ENCODE measurements at places on chromosomes 5 and 9.

DNA sequence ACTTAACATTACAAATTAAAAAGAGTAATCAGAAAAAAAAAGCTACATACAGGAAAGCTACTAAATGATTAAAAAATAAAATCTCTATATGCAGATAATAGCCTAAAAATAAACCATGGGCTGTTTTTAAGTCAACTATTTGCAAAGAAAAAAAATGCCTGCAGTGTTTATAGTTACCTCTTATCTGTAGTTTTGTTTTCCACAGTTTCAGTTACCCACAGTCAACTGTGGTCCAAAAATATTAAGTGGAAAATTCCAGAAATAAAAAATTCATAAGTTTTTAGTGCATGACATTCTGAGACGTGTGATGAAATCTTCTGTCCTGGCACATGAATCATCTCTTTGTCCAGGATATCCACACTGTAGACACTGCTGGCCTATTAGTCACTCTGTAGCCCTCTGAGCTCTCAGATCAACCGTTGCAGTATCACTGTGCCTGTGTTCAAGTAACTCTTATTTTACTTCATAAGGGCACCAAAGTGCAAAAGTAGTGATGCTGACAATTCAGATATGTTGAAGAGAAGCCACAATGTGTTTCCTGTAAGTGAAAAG, 59.2 kb downstream of the PRELID2 start:
- no peaks in the 10 kb centered on the region for H3K36me3 ChIP-seq
- no peak overlapping the region for H3K27ac ChIP-seq
- H3K4me3 ChIP-seq, result no peak overlapping the region
- DNase-seq, result no peak
- no peaks in the 10 kb centered on the region for H3K27me3 ChIP-seq

DNA sequence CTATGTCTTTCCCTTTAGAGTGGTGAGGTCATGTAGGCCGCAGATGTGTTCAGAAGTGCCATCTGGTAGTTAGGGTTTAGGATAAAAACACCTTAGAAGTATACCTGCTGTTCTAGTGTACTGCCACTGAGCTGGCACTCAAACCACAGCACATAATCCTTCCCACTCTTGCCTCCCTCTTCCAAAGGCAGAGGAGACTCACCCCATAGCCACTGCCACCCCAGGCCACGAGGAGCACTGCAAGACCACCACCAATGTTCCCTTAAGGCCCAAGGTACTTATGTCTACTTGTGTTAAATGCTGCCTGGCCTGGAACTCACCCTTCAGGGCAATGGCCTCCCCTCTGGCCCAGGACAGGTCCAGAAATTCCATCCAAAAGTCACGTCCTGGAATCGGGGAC, 379.5 kb upstream of the EDIL3 start:
- no peak overlapping the region for H3K4me3 ChIP-seq
- H3K36me3 ChIP-seq, result no peaks in the 10 kb centered on the region
- H3K4me1 ChIP-seq, result no peaks in the 10 kb centered on the region
- H3K27me3 ChIP-seq, result no peaks in the 10 kb centered on the region

GRCh38 chr5:96146675-96147074, 185.0 kb upstream of the ELL2 start:
- no peak overlapping the region for H3K27ac ChIP-seq
- H3K4me1 ChIP-seq, result no peaks in the 10 kb centered on the region
- H3K27me3 ChIP-seq, result no peaks in the 10 kb centered on the region
- DNase-seq, result no peak

GRCh38 chr5:106154280-106154716, 1516.4 kb downstream of the EFNA5 start:
- no peaks in the 10 kb centered on the region for H3K4me1 ChIP-seq
- H3K27me3 ChIP-seq, result no peaks in the 10 kb centered on the region
- H3K4me3 ChIP-seq, result no peak overlapping the region
- DNase-seq, result no peak
- no peak overlapping the region for H3K27ac ChIP-seq

DNA sequence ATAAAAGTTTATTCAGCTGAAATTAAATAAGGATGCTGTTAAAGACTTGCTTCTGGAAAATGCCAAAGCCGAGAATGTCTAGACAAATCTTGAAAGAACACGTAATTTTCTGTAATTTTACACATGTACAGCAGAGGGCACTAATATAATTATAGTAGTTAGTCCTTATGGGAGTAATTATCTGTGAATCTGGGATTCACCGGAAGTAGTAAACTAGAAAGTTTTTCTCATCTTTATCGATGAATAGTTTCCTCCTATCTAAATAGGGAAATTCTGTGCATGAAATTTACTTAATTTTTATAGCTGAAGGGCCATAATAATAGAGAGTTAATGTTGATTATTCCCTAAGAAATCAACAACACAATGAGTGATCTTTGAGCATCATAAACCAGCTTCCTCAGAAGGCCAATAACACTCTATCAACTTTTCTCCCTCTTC, 18.4 kb upstream of the CNTLN start:
- no peak overlapping the region for H3K4me3 ChIP-seq
- H3K4me1 ChIP-seq, result no peaks in the 10 kb centered on the region
- H3K27me3 ChIP-seq, result no peaks in the 10 kb centered on the region
- H3K27ac ChIP-seq, result no peak overlapping the region
- DNase-seq, result no peak

- H3K4me3 ChIP-seq, result no peak overlapping the region
- no peaks in the 10 kb centered on the region for H3K4me1 ChIP-seq
- no peak for DNase-seq
- H3K36me3 ChIP-seq, result no peaks in the 10 kb centered on the region
- no peak overlapping the region for H3K27ac ChIP-seq
These were observed 1.6 kb upstream of the PAPPA start for GRCh38 chr9:116151966-116152381.

DNA sequence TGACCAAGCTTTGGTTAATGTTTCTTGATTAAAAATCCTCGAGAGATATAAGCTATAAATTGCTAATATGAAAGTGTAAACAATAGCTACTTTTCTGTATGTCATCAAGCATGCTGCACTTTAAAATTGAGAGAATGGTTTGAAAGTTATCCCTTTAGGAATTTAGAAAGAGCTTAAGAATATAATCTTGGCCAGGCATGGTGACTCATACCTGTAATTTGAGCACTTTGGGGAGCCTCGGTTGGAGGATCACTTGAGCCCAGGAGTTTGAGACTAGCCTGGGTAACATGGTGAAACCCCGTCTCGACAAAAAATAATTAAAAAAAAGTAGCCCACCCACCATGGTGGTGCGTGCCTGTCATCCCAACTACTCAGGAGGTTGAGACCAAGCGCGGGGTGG, 12.2 kb upstream of the MROH2B start:
- H3K27ac ChIP-seq, result no peak overlapping the region
- H3K4me3 ChIP-seq, result no peak overlapping the region
- no peak for DNase-seq

GRCh38 chr9:74824654-74825053, 63.1 kb downstream of the TRPM6 start:
- no peak for DNase-seq
- H3K27ac ChIP-seq, result no peak overlapping the region
- no peaks in the 10 kb centered on the region for H3K4me1 ChIP-seq
- H3K36me3 ChIP-seq, result no peaks in the 10 kb centered on the region
- H3K27me3 ChIP-seq, result peaks cover 3% of the 10 kb centered on the region
- no peak overlapping the region for H3K4me3 ChIP-seq

DNA sequence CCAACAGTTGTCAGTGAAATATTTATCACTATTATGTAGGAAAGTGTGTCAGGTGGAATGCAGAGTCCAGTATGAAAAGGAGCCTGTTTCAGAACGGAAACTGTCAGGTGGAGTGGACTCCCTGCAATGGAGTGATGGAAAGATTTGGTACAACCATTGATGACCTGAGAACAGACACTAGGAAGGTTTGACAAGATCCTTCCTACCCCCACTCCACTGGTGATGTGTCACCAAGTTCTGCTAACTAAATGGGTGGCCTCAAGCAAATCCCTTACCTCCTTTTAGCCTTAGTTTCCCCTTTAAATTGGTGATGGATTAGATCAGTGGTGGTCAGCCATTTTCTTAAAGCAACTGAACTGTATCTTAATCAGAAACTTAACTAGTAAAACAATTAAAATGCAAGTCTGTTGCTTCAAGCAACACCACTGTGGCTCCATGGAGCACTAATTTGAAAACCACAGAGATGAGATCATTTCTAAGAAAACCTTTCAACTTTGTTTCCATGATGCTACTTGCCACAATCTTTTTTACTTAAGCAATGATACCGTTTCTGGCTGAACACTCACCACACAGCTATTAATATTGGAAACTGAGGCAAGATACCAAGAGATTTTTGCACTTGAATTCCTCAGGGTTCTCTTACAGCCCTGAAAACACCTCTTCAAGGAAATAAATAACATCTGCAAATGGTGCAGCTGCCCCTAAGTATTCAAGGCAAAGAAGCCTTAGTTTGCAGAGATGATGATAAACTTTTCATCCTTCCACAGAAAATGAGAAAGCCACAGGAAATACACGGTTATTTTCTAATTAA, 140.6 kb downstream of the ERCC6L2 start:
- DNase-seq, result no peak
- no peak overlapping the region for H3K4me3 ChIP-seq
- H3K27ac ChIP-seq, result peak overlapping the region; percentile 56

DNA sequence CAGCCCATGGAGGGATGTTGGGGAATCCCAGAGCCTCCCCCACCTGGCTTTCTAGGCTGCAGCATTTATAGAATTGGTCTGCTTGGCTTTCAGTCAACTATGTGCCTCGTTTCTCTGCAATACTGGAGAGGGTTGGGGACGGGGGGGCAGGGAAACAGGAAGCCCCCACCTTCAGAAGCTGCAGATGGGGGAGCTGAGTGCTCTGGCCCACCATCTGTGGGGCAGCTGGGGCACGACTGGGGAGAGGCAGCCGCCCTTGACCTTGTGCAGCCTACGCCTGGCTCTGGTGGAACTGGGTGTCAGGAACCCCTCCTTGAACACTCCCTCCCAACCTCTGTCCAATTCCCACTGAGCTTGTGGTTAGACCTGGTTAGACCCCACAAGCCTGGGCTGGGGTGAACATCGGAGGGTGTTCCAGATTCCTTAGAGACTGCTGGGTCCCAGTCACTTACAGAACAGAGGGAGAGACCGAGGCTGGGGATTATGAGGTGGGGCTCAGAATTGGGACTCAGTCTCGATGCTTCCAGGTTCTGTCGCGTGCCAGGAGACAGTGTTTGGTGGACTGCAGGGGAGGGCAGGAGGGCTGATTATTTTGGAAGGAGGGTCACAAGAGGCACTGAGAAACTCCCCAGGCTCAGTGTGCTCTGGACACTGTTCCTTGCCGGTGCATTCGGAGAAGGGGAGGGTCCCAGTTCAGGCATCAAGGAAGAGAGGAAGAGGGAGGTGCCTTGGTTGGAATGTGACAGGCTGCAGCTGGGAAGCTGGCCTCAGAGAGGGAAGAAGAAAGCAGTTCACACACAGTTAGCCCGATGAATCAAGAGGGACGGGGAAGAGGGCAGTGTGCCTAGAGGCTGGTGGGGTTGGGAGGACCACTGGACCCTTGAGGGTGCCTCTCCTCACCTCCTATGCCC, 25.6 kb downstream of the COL27A1 start:
- no peak overlapping the region for H3K27ac ChIP-seq
- DNase-seq, result no peak
- H3K36me3 ChIP-seq, result no peaks in the 10 kb centered on the region
- no peaks in the 10 kb centered on the region for H3K27me3 ChIP-seq
- no peaks in the 10 kb centered on the region for H3K4me1 ChIP-seq

DNA sequence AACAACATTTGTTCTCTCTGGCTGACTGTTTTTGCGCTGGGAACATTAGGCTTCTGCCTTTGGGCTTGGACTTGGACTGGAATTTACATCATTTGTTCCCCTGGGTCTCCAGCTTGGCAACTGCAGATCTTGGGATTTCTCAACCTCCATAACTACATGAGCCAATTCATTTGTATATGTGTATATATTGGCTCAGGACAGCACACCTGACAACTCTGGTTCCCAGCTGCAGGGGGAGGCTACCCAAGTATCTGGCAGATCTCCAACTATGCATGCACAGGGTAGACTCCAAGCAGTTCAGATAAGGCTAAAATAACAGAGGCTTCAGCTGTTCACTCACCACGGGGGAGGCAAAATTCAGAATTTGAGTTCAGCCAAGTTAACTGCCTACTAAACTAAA, 31.6 kb upstream of the F2RL1 start:
- H3K27ac ChIP-seq, result no peak overlapping the region
- no peaks in the 10 kb centered on the region for H3K36me3 ChIP-seq
- H3K4me3 ChIP-seq, result no peak overlapping the region
- DNase-seq, result no peak
- no peaks in the 10 kb centered on the region for H3K27me3 ChIP-seq

DNA sequence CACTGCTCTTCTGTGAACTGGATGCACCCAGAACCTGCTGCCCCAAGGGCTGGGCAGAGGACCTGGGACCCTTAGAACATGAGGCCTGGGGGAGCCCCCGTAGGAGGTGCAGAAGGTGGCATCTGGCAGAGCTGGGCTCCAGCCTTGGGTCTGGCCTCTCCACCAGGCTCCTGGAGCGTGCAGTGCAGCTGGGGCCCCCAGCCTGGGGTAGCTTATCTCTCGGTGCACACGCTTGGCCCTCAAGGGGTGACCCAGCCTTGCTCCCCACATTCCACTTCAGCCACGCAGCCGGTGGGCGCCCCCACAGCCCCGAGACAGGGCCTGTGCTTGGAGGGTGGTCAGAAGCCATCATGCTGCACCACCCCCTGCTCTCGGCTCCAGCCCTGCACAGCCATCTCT, 5.6 kb upstream of the NR5A1 start:
- H3K4me3 ChIP-seq, result no peak overlapping the region
- no peaks in the 10 kb centered on the region for H3K4me1 ChIP-seq
- no peak overlapping the region for H3K27ac ChIP-seq

DNA sequence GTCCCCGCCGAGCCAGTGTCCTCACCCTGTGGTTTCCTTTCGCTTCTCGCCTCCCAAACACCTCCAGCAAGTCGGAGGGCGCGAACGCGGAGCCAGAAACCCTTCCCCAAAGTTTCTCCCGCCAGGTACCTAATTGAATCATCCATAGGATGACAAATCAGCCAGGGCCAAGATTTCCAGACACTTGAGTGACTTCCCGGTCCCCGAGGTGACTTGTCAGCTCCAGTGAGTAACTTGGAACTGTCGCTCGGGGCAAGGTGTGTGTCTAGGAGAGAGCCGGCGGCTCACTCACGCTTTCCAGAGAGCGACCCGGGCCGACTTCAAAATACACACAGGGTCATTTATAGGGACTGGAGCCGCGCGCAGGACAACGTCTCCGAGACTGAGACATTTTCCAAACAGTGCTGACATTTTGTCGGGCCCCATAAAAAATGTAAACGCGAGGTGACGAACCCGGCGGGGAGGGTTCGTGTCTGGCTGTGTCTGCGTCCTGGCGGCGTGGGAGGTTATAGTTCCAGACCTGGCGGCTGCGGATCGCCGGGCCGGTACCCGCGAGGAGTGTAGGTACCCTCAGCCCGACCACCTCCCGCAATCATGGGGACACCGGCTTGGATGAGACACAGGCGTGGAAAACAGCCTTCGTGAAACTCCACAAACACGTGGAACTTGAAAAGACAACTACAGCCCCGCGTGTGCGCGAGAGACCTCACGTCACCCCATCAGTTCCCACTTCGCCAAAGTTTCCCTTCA, 1.4 kb downstream of the GLIS3 start:
- H3K27ac ChIP-seq, result no peak overlapping the region
- DNase-seq, result no peak
- peaks cover 9% of the 10 kb centered on the region for H3K4me1 ChIP-seq
- H3K27me3 ChIP-seq, result peaks cover 7% of the 10 kb centered on the region

GRCh38 chr9:127767909-127768331, 10.5 kb downstream of the SH2D3C start:
- H3K27me3 ChIP-seq, result no peaks in the 10 kb centered on the region
- H3K4me1 ChIP-seq, result peaks cover 62% of the 10 kb centered on the region
- H3K36me3 ChIP-seq, result peaks cover 13% of the 10 kb centered on the region
- peak overlapping the region; percentile 12 for H3K4me3 ChIP-seq
- no peak for DNase-seq

- H3K27me3 ChIP-seq, result no peaks in the 10 kb centered on the region
- H3K4me1 ChIP-seq, result no peaks in the 10 kb centered on the region
- no peak for DNase-seq
- H3K27ac ChIP-seq, result no peak overlapping the region
- no peak overlapping the region for H3K4me3 ChIP-seq
These were observed 49.0 kb upstream of the FOXI1 start for GRCh38 chr5:170056561-170057267.
